ENCODE measurements at places on chromosomes 13 and 19.

DNA sequence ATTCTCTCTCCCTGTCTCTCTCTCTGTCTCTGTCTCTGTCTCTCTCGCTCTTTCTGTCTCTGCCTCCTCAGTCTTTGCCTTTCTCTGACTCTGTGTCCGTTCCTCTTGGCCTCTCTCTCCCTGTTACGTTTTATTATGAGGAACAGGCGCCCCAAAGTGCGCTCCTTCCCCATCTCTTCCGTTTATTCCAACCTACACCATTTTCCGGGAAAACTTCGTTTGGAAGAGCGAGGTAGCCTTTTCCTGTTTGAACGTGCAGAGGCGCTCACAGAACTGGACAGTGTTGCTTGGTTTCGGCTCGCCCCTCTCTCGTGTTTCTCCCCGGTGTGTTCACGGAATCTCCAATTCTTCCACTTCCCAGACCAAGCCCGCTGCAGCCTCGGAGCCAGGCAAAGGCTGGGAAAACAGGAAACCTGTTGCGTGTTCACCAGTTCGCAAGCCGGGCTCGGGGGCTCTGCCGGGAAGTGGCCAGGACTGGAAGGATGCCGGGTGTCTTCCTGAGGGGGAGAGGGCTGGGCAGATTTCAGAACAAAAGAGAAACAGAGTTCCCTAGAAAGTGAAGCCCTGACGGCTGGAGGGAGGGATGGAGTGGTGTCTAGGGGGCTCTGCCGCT lies 605 bp downstream of the TMEM255B start:
- no peak for DNase-seq

GRCh38 chr19:4567584-4568071 lies 8.1 kb upstream of the SEMA6B start:
- DNase-seq = peak; percentile 41

DNA sequence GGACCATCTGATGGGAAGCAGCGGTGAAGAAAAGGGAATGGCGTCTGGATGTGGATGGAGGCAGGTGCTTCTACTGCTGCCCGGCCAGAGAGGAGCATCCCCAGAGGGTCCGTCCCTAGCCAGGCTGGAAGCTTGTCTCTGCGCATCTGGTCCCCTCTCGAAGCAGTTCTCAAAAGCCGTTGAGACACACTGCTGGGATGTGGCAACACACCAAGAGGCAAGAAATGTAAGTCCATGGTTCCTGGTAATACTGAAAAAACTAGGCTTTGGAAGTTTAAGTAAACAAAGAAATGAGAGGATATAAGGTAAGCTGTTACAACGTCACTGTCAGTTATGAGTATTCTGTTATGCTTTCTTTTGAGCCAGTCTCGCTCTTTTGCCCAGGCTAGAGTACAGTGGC lies 15.1 kb upstream of the FFAR2 start:
- DNase-seq = no peak

DNA sequence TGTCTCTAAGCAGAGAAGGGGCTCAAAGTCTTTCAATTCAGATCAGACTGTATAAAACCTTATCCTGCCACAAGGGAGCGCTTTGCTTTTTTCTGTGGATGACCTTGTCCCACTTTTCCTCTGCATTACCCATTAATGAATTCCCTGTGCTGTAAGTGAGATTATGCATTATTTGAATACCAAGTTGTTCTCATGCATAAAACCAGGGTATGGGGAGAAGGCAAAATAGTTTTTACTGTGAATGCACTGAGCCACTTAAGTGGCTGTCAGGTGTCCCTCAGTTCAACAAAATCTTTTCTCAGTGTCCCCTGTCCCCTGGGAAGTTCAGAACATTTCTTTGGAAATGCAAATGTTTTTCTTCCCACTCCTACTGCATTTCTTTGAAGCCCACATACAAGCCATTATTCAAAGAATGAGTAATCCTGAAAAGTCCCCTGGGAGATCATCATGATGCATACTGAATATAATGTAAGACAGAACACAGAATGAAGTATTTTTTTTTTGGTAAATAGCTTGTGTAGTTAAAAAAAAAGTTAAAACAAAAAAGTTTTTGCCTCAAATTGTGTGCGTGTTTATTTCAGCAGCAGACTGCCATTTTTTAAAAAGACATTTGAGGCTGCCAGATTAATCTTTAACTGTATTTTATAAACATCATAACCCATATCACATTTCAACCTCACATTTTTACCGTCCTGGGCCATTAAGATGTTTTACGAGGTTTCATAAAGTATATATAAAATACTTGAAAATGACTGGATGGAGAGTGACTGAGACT lies 506.7 kb upstream of the PCDH9 start:
- no peak for DNase-seq

GRCh38 chr13:48661107-48661506 lies 7.4 kb downstream of the CYSLTR2 start:
- no peak for DNase-seq
